ENCODE measurements at places on chromosomes 4 and X.

GRCh38 chr4:54872261-54872660 is 214.5 kb downstream of the KIT start:
- no peak for DNase-seq

- DNase-seq: no peak
Observed at GRCh38 chr4:174582463-174582862, 60.2 kb upstream of the HPGD start.

DNA sequence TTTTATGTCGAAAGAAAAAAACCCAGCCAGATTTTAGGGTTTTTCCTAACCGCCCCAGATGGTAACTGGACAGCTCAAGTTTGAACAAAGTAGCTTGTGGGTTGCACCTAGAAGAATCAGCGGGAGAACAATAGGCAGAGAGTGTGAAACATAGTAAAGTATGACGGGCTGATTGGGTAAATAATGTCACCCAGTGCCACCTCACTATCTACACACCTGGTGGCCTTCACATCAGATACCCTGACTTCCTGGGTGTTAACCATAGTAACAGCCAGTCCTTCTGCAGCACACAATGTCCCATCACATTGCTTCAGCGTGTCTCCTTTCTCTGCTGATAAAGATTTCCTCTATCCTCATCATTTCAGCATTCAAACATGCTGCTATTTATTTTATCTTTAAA is 159.1 kb upstream of the HS3ST1 start:
- no peak for DNase-seq

DNA sequence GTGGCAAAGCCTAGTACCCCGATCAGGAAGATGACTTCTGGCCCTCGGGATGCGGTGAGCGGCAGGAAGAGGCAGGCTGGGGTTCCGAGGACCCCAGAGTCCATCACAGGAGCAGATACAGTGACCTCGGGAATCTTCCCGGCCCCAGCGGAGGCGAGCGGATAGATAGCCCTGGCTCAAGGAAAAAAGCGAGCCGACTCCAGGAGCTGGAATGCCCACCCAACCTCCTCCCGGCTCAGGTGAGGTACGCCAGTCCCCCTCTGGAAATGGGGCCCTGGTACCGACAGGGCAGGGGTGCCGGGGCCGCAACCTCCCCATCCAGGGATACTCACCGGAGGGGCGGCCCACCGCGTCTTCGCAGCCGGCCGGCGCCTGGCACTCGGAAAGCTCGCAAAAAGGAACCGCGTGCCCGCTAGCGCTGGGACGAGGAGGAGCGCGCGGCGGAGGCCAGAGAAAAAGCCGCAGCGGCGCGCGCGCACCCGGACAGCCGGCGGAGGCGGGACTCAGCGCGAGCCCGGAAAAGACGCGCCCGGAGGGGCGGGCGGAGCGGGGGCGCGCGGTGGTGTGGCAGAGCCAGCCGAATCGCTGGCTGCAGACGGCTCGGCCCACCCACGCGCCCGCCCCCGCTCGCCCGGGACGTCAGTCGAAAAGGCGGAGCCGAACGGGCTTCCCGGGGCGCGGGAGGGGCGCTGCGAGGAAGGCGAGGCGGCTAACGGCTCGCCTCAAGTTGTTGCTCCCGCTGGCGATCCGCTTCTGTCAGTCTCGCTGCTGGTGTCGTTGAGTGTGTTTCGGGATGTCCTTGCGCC is at the start of gene ACSL4:
TSS of gene ACSL4 (minus strand) at position 451 of the 806 bp plus-strand sequence. CDS start 49,894 bp downstream, outside the sequence.
- peak; percentile 91 for DNase-seq

- DNase-seq: no peak
Observed at GRCh38 chr4:134490863-134491262, 289.3 kb upstream of the PABPC4L start.

DNA sequence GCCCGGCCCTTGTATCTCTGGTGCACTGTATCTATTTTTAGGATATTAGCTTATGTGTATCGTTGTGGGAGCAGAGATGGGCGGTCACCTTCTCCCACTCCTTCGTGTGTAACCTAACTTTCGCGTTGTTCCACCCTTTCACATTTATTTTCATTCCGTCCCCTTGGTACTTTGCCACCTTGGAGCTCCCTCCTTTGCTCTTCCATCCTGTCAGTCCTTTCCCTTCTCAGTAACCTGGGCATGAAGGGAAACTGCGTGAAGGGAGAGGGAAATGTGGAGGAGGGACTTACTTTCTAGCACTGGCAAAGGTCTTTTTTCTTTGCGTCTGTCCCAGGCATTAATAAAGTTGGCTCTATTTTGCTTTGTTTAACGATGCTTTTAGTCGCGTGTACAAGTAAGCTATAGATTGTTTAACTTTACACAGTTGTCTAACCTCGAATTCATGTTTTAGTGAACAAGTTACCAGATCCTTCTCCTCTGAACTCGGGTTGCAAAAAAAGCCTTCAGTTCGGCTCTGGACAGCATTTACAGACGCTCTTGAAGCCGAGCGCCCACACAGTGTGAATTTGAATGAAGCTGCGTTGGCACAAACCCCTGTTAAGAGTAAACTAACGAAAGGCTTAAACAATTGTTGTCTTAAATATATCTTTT is 3.9 kb downstream of the PCDH10 start:
- DNase-seq: no peak

DNA sequence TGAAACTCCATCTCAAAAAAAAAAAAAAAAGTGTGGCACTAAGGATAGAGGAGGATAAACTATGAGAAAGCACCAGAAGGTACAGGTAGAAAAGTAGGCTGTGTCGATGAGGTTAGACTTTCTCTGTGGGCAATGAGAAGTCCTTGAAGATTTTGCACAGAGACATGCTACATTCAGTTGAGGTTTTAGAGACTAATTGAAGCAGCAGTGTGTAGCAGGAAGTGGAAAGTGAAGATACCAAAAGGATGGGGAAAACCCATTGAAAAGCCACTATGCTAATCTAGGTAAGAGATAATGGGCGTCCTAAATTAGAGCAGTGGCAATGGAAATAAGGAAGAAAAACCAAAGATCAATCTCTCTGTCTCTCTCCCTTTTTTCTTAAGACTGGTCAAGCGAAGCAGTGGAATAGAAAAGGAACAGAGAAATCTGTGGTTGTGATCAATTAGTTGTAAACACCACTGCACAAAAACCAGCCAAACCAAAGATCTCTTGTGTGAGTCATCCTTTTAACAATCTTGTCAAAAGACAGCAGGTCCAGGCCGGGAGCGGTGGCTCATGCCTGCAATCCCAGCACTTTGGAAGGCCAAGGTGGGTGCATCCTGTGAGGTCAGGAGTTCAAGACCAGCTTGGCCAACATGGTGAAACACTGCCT is 3.5 kb downstream of the SPINK2 start:
- DNase-seq: no peak

GRCh38 chr4:150972592-150972991 is 42.5 kb downstream of the LRBA start:
- no peak for DNase-seq

DNA sequence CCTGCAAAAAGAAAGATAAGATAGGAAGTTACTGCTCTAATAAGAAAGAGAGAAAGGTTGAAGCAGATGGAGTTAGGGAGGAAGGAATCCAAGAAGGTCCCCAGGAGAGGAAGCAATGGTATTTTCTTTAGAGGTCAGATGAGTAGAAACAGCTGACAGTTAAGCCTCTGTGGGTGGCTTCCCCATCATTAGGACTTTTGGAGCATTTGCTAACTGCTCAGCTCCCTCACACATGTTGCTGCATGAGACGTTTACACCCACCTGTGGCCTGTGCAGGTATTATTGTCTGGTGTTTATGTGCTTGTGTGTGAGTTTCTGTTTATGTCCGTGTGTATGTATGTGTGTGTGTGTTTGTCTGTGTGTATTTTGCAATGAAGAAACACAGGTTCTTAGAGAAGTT is 346.8 kb downstream of the RAB28 start:
- DNase-seq: no peak

- DNase-seq: no peak
Observed at GRCh38 chr4:1523907-1524636, 117.8 kb upstream of the NKX1-1 start.

DNA sequence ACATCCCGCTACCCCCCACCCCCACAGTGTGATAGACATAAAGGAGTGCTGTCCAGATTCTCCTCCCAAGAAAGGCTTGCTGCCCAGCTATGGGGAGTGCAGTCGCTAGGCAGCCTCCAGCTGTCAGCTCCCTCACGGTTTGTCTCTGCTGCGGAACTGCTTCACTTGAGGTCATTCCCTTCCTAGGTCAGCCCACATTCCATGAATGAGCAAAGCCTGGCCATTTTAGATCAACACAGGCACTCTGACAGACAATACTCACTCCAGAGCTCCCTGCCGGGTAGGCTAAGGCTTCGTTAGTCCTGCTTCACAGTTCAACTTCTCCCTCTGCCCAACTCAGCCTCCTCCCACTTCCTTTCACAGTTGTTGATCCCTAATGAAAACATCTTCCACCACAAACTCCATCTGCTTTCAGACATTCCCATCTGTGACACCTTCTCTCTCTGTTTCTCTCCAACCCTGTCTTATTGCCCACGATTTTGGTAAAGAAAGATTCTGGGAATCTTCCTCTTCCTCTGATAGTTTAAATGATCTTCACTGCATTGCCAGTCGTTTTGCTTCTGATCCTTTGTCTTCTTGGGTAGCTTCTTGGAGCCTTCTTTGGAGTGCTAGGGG is 318.9 kb upstream of the F9 start:
- no peak for DNase-seq

DNA sequence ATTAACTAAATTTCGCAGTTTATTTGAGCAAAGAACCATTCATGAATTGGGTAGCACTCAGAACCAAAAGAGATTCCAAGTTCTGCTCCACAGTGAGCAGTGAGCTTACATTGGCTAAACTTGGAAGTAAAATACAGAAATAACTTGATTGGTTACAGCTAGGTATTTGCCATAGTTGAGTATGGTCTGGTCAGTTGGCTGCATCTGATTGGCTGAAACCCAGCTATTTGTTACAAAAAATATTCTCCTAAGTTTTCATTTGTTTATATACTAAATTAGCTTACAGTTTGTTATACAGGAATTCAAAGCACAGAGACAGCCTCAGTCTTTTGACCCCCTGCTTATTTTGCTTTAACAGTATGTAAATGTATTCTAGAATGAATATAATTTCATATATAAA is 215.1 kb downstream of the RELL1 start:
- DNase-seq: no peak

DNA sequence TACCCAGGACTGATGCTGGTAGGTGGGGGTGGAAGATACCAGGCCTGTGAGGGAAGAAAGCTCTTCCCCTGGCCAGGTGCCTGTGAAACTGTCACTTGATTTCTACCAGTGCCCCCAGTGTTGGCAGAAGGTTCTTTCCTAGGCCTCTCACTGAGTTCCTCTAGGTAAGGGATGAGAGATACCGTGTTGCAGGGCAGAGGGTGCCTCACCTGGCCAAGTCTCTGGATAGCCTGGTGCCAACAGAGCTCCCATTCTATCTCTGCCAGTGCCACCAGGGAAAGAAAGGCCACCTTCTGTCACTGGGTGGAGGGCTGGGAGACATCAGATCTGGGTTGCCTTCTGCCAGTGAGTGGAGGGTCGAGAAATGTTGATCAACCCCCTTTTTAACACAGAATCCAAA is 94.1 kb downstream of the RTL5 start:
- DNase-seq: no peak

DNA sequence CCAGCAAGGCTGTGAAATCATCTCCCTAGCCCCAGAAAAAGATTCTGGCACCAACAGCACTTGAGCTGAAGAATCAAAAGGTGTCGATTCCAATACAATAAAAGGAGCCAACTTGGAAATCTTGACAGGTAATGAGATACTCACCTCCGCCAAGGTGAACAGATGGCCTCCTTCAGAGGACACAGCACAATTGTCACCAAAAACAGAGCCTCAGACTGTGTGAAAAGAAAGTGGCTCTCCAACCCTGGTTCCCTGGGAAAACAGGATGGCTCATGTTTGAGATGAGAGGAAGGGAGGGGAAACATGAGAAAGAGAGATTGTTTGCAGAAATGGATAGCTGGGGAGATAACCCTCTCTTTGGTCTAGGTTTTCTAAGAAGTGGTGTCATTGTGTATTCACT is 168.9 kb downstream of the HS3ST1 start:
- no peak for DNase-seq

- peak; percentile 65 for DNase-seq
Observed at GRCh38 chrX:154051201-154051810, 31.6 kb upstream of the IRAK1 start.

- DNase-seq: no peak
Observed at GRCh38 chr4:646460-646859, 21.1 kb downstream of the PDE6B start.

GRCh38 chr4:51885363-51885762 is 42.4 kb downstream of the DCUN1D4 start:
- peak; percentile 37 for DNase-seq

DNA sequence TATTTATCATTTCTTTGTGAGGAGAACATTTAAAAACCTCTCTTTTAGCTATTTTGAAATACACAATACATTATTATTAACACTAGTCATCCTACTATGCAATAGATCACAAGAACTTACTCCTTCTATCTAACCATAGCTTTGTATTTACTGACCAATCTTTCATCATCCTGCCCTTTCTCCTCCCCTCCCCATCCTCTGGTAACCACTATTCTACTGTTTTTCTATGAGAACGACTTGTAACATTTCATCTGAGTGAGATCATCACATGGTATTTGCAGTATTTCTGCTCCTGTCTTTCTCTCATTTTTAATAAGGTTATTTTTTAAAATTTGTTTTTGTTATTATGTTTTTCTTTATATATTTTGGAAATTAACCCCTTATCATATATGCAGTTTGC is 331.8 kb downstream of the TEX13C start:
- no peak for DNase-seq

- DNase-seq: no peak
Observed at GRCh38 chrX:115174548-115174947, 14.7 kb upstream of the RBMXL3 start.

- DNase-seq: no peak
Observed at GRCh38 chrX:20431486-20431885, 164.8 kb upstream of the RPS6KA3 start.

GRCh38 chr4:84456157-84456556 is 42.9 kb downstream of the NKX6-1 start:
- no peak for DNase-seq

- no peak for DNase-seq
Observed at GRCh38 chrX:78655642-78656041, 3.5 kb downstream of the RTL3 start.

GRCh38 chrX:129093706-129094105 is 429.6 kb downstream of the SMARCA1 start:
- no peak for DNase-seq

GRCh38 chr4:101081695-101082369 is 265.5 kb downstream of the PPP3CA start:
- no peak for DNase-seq

DNA sequence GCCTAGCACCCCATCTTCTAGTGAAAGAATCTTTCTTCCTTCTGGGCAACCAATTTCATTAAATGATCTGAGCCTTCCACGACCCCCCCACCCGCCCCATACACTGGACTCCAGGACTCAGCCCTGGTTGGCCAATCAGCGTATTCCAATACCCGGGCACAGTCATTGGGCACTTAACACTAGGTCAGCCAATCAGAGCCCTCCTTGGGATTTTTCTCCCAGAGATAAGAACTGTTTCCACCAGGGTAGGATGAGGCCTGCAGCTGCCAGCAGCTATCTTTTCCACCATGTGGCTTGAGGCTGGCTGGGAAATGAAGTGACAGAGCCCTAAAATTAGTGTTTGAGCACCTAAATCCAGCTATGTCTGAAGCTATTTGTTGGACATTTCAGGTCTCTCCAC is 418.8 kb downstream of the BCOR start:
- no peak for DNase-seq
